Ovary (tissue), 10 donors: ENCODE measurements at places on chromosomes 4 and X. TPM values are rescaled to one million over a fixed set of nuclear protein-coding genes. Genes with fewer than 3 reads are reported as not detected.

The NWD2 gene
- not detected for total RNA-seq

The F8A1 gene
- 16.9 TPM for total RNA-seq

DNA sequence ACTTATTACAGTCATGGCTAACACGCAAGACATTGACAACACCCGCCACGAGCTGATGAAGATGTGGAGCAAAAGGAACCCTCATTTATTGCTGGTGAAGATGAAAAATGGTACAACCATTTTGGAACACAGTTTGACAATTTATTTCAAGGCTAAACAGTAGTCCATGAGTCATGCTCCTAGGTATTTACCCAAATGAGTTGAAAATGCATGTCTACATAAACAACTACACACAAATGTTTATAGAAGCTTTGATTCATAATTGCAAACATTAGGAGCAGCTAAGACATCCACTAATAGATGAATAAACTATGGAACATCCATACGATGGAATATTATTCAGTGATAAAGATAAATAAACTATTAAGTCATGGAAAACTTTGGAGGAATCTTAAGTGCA, 580.1 kb downstream of the RAPGEF2 start:
- no peaks in the 10 kb centered on the region for H3K4me1 ChIP-seq
- DNase-seq: no peak
- no peak overlapping the region for H3K27ac ChIP-seq
- no peaks in the 10 kb centered on the region for H3K27me3 ChIP-seq

DNA sequence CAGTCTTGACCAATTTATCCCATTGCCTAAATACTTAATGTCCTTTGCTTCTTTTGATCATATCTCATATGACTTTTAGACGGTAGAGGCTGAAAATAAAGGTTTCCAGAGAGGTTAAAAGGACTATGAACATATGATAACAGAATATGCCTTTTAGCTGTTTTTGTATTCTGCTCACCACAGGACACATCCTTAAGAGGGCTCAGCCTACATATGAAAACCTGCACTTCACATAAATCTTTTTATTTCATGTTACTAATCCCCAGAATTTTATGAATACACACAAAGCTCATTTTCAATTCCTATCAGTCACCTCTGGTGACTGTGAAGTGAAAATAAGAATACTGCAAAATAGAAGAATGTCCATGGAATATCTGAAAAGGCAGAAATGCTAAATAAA, 92.0 kb downstream of the GPM6A start:
- no peak overlapping the region for H3K27ac ChIP-seq
- DNase-seq: no peak
- H3K27me3 ChIP-seq: no peaks in the 10 kb centered on the region
- no peaks in the 10 kb centered on the region for H3K36me3 ChIP-seq

GRCh38 chr4:70844180-70844579, 4.5 kb upstream of the GRSF1 start:
- H3K4me1 ChIP-seq: no peaks in the 10 kb centered on the region
- H3K36me3 ChIP-seq: no peaks in the 10 kb centered on the region
- H3K27ac ChIP-seq: no peak overlapping the region
- no peak for DNase-seq

DNA sequence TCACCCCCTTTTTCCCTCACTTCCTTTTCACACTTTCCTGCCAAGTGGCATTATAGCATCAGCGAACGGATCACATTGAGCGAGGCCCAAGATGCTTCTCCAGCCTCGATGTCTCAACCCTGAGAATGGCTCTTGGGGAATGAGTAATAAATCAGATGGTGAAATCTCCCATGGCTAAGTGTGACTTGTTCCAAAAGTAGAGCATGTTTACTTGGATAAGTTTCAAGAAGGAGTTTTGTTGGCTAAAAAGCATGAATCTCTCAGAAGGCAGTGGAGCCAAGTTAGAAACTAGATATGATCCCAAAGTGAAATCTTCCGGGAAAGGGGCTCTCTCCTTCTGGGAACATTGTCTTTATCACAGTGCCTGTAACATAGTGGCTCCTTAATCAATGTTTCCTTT, 316.3 kb downstream of the CAMK2D start:
- no peak overlapping the region for H3K4me3 ChIP-seq
- no peaks in the 10 kb centered on the region for H3K36me3 ChIP-seq
- DNase-seq: peak; percentile 44

GRCh38 chr4:57102050-57102624, 8.0 kb downstream of the IGFBP7 start:
- no peaks in the 10 kb centered on the region for H3K27me3 ChIP-seq
- peak; percentile 75 for DNase-seq
- peaks cover 26% of the 10 kb centered on the region for H3K4me1 ChIP-seq

GRCh38 chrX:121103381-121103780, 56.0 kb downstream of the GLUD2 start:
- H3K27ac ChIP-seq: no peak overlapping the region
- H3K36me3 ChIP-seq: no peaks in the 10 kb centered on the region
- H3K4me3 ChIP-seq: no peak overlapping the region
- no peaks in the 10 kb centered on the region for H3K4me1 ChIP-seq

DNA sequence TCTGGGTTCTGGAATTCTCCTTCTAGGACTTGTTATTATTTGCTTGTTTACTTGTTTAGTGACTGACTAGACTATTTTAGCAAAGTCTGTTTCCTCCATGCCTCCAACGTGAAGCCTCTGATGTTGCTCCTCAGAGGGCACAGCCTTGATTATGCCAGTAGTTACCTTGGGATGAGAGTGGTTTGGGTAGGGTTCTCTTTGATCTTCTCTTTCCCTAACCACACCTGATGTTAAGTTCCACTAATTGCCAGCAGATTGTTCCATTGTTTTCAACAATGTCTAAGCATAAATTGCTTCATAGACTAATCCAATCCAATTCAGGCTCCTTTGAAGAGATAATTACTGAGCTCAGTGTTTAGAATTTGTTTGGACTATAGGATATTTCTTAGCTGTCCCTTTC, 352.7 kb upstream of the DIPK2B start:
- DNase-seq: no peak
- H3K27me3 ChIP-seq: no peaks in the 10 kb centered on the region
- no peak overlapping the region for H3K27ac ChIP-seq
- no peaks in the 10 kb centered on the region for H3K36me3 ChIP-seq
- no peak overlapping the region for H3K4me3 ChIP-seq

- H3K27ac ChIP-seq: no peak overlapping the region
- no peak overlapping the region for H3K4me3 ChIP-seq
- peaks cover 9% of the 10 kb centered on the region for H3K4me1 ChIP-seq
- no peak for DNase-seq
- no peaks in the 10 kb centered on the region for H3K27me3 ChIP-seq
Measured at GRCh38 chr4:26723216-26723615, 137.4 kb upstream of the STIM2 start.
